ENCODE measurements at places on chromosomes 11 and 22.

- DNase-seq: no peak
These were observed 412.6 kb downstream of the TENM4 start for GRCh38 chr11:79028225-79028624.

GRCh38 chr11:8263109-8263768 is 439 bp downstream of the LMO1 start:
- no peak for DNase-seq

DNA sequence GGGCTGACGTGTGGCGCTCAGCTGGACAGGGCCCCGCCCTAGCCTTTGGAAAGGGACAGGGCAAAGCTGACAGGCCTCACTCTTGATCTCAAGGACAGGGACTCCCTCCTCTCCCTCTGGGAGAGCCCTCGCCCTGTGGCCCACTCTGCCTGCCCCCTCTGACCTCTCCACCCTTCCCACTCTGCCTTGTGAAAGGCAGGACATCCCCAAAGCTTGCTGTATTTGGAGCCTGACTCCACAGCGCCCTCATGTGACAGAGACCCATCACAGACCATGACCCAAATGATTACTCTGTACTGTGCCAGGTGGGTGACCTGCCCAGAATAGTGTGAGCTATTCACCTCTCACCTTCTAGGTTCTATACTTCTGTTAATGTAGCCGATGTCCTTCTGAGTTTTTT is 18.8 kb downstream of the P2RY2 start:
- DNase-seq: no peak

DNA sequence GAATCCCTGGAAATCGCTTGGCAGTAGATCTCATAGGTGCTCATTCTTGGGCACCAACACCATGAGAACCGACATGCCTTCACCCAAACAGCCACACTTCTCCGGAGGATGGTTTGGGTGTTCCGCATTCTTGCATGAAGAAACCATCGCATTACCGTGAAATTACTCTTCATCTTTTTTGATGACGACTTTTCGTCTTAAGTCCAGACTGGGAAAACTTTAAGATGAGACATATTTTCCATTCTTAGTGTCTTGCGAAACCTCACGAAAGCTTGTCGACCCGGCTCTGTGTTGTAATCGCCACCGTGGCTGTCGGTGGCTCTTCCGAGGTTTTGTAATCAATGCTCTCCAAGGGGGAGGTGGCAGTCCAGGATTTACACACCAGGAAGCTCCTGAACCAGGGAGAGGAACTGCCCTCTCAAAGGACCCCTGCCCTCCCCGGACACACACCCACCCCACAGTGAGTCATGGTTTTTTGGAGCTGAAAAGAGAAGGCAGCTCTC is 1.7 kb downstream of the TOM1 start:
- DNase-seq: no peak

DNA sequence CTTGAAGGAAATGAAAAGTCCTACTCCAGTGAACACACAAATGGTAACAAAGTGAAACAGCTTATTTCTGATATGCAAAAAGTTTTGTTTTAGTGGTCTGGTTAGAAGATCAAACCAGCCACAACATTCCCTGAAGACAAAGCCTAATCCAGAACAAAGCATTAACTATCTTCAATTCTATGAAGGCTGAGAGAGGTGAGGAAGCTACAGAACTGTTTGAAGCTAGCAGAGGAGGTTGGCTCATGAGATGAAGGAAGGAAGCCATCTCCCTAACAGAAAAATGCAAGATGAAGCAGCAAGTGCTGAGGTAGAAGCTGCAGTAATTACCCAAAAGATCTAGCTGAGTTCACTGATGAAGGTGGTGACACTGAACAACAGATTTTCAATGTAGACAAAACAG is 168.4 kb downstream of the IGLL1 start:
- DNase-seq: peak; percentile 66

- DNase-seq: no peak
These were observed 77.9 kb upstream of the USP47 start for GRCh38 chr11:11763796-11764422.

- no peak for DNase-seq
These were observed 216.2 kb upstream of the ARHGAP20 start for GRCh38 chr11:110928391-110928790.

DNA sequence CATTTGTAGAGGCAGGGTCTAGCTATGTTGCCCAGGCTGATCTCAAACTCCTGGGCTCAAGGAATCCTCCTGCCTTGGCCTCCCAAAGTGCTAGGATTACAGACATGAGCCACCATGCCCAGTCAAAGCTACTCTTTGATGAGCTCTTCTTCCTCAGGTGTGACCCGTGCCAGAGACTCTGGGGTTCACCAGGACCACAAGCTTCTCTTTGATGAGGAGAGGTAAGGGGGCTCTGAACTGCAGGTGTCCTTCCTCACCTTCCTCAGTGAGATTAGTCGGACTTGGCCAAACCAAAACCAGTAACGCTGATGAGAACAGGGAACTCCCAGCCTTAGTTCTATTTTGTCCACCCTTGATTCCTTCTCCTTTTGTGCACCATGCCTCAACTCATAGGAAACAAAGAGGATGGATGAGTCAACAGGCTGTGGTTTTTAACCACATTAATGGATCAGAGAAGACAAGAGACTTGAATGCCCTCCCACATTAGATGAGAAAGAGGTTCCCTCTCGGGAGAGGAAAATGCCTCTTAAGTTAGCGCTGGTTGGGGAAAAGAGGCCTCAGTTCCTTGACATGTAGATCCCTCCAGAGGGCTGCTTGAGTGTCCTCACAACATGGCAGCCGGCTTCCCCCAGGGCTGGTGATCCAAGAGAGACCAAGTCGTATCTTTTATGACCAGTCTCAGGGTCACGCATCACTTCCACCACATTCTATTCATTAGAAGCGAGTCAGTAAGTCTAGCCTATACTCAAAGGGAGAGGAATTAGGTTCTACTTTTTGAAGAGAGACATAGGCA is 25.7 kb upstream of the CTR9 start:
- peak; percentile 68 for DNase-seq

GRCh38 chr11:79600711-79601110 is 159.9 kb upstream of the TENM4 start:
- no peak for DNase-seq

GRCh38 chr11:119585043-119585781 is 143.8 kb downstream of the NECTIN1 start:
- DNase-seq: no peak
